ENCODE measurements at places on chromosomes 7 and 10.

DNA sequence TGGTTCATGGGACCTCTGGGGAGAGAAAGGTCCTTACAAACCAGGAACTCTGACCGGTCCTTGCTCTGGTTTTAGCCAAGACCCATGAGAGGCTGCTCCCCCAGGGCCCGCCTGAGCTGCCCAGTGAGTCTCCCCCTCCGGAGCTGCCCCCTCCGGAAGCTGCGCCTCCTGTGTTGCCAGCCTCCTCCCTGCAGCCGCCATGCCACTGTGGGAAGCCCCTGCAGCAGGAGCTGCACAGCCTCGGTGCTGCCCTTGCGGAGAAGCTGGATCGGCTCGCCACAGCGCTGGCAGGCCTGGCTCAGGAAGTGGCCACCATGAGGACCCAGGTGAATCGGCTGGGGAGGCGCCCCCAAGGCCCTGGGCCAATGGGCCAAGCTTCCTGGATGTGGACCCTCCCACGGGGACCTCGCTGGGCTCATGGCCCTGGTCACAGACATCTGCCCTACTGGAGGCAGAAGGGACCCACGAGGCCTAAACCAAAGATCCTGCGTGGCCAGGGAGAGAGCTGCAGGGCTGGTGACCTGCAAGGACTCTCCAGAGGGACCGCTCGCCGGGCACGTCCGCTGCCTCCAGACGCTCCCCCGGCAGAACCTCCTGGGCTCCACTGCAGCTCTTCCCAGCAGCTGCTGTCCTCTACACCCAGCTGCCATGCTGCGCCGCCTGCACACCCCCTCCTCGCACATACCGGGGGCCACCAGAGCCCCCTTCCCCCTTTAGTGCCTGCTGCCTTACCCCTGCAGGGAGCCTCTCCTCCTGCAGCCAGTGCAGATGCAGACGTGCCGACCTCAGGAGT is 40.1 kb downstream of the ZNF467 start:
- DNase-seq: no peak

DNA sequence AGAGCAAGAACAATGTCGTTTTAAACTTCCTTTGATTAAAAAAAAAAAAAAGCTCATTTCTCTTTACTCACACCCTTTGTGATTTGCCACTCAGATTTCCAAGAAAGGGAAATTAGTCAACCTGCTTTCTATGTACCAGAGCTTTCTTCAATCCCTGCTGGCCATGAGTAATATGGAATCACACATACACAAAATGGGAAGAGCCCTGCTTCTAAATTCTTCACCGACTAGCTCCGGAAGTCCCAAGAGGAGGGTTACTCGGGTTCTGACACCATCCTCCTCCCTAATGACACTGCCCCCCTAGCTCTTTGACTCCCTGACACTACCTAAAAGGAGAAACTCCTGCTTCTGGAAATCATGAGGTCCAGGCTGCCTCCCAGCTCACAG is 81.8 kb upstream of the SFMBT2 start:
- DNase-seq: no peak

- no peak for DNase-seq
Measured at GRCh38 chr10:79191951-79192676, 123.3 kb downstream of the ZMIZ1 start.

DNA sequence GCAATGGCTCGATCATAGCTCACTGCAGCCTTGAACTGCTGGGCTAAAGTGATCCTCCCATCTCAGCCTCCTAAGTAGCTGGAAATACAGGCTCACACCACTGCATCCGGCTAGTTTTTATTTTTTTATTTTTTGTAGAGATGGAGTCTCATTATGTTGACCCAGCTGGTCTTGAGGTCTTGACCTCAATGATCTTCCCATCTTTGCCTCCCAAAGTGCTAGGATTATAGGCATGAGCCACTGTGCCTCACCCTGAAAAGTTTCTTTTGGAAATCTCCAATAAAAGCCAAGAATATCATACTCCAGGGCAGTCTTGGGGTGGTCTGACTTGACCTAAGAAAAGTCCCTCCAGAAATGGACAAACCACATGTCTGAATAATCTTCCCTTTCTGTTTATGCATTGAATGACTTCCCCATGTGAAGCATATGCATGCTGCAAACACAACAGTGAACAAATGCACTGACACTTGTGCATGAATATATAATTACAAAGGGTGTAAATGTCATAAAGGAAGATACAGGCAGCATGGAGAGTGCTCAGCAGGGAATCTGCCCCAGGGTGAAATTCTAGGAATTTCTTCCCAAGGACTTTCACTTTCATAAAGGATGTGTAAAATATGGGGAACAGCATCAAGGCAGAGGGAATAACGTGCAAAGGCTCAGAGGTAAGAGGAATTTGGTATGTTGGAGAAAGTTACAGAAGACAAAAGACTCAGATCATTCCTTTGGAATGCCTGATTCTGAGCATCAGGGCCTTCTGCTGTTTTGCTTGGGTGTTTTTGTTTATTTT is 142.4 kb upstream of the LYZL1 start:
- no peak for DNase-seq

GRCh38 chr10:36425131-36425797 is 700.1 kb upstream of the ANKRD30A start:
- DNase-seq: no peak

DNA sequence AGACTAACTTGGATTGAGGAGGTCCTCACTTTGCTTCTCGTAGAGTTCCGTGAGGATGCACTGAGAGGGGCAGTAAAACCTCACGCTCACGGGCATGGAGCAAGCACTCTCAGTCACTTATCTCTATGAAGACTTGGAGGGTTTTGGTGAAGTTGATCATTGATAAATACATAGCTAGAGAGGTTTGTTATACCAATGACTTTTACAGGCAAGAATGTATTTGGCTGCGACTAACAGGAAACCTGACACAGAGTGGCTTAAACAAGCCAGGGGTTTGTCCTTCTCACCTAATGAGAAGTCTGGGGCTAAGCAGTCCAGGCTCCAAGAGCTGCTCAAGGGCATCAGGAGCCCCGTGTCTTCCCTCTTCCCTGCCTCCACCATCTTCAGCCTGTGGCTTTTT is 6.1 kb downstream of the BICC1 start:
- no peak for DNase-seq

- DNase-seq: no peak
Measured at GRCh38 chr7:157384301-157384700, 47.5 kb downstream of the DNAJB6 start.

DNA sequence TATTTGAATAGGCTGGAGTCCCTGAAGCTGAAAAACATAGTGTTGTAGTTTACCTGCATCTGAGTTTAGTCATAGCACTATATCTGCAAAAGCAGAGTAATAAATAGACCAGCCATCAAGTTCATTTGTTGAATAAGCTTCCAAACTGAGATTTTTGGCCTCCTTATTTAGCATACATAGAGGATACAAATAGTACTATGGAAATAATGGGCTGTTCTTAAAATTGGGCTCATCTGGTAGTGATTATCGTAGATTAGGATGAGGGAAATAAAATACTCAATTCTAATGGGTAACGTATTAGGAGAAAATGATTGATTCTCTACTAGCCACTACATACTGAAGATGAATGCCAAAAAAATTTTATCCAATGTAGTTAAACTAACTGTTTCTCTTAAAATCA is 41.4 kb upstream of the TMEM196 start:
- DNase-seq: no peak

- DNase-seq: peak; percentile 69
Measured at GRCh38 chr7:37408291-37409228, 40.1 kb downstream of the ELMO1 start.

DNA sequence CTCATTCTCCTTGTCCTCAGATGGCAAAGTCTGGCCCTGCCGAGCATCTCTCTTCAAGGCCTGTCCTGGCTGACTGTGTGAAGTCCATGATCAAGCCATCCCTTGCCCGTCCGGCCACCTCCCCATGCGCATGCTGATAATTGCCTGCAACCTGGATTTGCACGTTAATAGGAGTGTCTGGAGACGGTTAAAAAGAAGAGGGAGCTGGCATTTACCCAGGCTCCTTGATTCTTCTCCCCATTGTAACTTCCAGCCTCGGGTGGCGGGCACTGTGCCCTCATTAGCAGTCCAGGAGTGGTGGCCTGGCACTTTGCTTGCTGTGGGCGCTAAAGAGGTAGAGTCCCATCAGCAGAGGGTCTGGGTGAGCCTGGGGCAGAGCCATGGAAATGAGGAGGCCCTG is 157.4 kb downstream of the C10orf105 start:
- DNase-seq: no peak

- peak; percentile 16 for DNase-seq
Measured at GRCh38 chr7:122532406-122533269, 166.3 kb downstream of the RNF133 start.

GRCh38 chr7:156616269-156617202 is 24.0 kb upstream of the RNF32 start:
- no peak for DNase-seq

- no peak for DNase-seq
Measured at GRCh38 chr7:158864833-158865232, 8.5 kb downstream of the DYNC2I1 start.

DNA sequence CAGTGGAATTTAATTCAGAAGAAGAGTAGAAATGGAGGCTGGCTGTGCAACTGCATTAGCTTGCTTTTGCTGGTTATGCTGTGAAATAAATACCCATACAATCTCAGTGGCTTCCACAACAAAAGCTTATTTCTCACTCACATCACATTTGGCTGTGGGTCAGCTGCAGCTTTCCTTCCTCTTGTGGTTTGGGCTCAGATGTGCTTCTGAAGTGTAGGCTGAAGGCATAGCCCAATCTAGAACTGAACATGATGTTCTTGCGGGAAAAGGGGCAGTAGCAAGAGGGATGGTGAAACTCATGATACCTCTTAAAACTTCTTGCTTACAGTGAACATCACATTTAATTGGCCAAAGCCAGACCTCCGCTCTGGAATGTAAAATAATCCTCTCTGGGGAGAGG is 119.9 kb downstream of the HECW1 start:
- DNase-seq: no peak

- peak; percentile 32 for DNase-seq
Measured at GRCh38 chr7:149736478-149737360, 36.7 kb downstream of the ZNF467 start.

- no peak for DNase-seq
Measured at GRCh38 chr7:50205011-50205410, 99.5 kb upstream of the IKZF1 start.

- DNase-seq: no peak
Measured at GRCh38 chr10:7488418-7488829, 77.6 kb upstream of the SFMBT2 start.

DNA sequence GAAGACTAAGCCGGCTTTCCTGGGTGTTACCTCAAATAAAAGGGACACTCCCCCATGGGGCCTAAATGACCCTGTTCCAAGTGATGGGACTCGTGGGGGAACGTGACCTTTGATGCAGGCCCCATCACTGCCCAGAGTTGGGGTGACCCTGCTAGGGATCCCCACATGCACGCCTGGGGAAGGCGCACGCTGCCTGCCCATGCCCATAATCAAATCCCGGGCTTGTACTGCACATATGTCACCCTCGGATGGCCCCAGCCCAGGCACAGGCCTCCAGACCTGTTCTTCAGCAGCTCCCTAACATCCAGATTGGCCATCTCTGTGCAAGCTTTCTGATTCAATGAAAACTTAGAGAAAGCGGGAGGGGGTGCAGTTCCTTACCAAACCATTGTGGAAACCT is 14.7 kb downstream of the EBF3 start:
- no peak for DNase-seq

- DNase-seq: no peak
Measured at GRCh38 chr7:7054252-7054830, 128.0 kb upstream of the C1GALT1 start.

DNA sequence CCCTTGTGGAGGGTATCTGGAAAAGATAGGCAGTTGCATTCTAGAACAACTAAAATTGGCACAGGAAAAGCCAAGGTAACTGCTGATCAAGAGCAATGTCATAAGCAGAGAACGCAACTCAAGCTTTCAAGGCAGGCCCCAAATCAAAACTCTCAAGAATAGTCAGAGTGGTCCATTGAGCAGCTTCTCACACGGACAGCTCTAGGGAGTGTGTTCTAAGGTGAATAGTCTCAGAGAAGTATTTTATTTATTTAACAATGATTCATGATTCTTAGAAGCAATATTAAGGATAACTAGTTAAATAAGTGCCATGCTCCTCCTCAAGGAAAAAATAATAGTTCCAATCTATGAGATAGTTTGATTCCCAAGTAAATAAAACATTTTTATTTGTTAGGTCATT is 83.0 kb downstream of the COL28A1 start:
- no peak for DNase-seq

GRCh38 chr7:135670179-135670578 is 7.9 kb downstream of the STMP1 start:
- no peak for DNase-seq

DNA sequence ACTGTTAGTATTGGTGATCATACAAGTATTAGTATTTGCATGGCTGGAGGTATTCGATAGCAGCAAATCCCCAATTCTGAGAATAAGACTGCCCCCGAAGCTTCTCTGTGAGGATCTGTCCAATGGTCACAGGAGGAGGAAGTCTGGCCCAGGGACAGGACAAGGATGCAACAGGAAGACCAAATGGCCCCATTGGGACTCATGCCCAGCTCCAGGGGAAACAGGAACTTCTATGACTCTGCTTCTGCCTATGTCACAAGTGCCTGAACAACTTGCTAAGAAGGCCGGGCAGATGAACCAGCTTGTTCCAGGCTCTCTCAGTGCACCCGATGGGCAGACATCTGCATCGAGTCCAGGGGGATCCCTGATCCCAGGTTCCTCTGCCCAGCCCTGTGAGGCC is 172.0 kb upstream of the GRB10 start:
- DNase-seq: no peak

- DNase-seq: peak; percentile 53
Measured at GRCh38 chr10:5665373-5666007, 905 bp downstream of the ASB13 start.

DNA sequence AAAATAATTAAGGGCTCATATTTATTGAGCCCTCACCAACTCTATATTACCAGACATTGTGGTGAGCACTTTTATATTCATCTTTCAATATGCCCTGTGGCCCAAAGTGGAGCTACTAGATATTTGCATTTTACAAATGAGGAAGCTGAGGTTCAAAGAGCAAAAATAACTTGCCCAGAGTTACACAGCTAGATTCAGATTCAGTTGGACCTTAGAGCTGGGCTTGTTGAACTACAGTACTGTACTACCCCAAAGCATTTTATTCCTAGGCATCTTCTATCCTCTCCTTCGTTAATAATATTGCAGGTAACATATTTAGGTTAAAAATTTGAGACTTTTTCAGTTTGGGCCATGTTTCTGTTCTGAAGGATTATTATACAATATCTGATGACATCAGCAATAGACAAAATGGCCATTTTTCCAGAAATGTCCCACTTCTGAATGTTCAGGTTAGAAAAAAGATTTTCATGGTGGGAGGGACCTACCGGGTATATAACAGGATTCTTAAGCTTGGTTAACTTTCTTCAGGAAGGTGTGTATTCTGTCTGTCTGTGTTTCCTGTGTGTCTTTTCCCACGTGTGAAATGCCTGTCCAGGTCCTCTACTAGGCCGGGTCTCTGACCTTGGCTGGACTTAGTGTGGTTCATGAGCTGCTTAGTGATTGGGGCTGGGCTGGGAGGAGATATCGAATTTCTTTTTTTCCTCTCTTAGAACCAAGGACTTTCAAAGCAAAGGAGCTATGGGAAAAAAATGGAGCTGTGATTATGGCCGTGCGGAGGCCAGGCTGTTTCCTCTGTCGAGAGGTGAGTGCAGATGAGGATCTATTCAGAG is 13.6 kb downstream of the PRXL2A start:
- no peak for DNase-seq

- peak; percentile 77 for DNase-seq
Measured at GRCh38 chr7:16431646-16432424, 10.5 kb upstream of the CRPPA start.
